ENCODE measurements at places on chromosomes 4 and X.

GRCh38 chr4:152356428-152357034 lies 179.4 kb downstream of the FBXW7 start:
- no peak for DNase-seq

DNA sequence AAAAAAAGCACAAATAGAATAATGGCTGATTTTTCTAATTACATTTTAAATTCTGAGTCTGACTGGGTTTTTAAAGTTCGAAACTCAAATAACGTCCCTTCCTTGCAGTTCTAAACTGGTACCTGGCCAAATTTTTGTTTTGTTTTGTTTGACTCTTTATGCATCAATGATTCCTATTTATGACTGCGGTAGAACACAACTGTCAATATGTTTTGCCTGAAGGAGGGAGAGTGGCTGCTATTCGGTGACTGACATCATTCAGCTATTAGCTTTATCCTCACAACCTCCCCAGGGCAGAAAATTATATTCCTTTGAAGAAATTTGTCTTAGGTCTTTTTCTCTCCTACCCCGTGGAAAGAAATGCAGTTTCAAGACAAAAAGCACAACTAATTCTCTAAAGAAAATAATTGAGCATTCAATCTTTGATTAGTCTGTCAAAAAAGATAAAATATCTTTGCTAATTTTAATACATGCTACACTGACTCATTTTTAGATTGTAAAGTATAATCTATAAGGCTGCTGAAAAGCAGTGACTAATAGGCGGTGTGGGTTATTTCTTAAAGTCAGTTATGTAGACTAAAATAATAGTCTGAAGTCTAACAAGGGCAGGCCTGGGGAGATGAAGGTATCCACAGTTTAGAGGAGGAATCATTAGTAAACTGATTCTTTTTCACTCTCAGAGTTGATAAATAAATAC lies 61.9 kb downstream of the TMEM150C start:
- DNase-seq, result no peak

DNA sequence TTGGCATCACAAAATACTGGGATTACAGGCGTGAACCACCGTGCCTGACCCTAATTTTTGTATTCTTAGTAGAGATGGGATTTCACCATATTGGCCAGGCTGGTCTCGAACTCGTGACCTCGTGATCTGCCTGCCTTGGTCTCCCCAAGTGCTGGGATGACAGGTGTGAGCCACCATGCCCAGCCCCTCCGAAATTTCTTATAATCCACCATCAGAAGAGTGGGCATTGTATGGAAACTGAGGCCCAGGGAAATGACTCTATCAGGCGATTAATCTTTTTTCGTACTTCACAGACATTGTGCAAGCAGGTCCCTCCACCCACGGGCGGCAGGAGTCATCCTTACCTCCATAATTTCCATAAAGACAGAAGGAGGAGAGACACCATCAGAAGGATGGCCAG lies 16.0 kb downstream of the CRLF2 start:
- no peak for DNase-seq

DNA sequence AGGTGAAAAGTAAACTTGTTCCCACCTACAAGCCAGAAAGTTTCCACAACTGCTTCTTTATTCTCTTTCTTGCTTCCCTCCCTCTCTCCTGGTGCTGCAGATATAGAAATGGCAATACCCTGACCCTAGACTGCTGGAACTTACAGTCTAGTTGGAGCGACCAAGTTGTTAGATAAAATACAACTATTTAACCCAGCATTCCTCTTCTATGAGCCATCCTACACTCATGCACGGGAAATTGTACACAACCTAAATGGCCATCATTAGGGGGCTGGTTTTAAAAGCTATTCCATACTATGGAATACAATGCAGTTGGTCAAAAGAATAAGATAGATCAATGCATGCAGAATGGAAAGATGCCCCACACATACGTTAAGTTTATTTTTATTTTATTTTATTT lies 41.1 kb downstream of the PJA1 start:
- no peak for DNase-seq

- no peak for DNase-seq
These were observed 28.5 kb downstream of the SLC25A4 start for GRCh38 chr4:185171373-185172071.

DNA sequence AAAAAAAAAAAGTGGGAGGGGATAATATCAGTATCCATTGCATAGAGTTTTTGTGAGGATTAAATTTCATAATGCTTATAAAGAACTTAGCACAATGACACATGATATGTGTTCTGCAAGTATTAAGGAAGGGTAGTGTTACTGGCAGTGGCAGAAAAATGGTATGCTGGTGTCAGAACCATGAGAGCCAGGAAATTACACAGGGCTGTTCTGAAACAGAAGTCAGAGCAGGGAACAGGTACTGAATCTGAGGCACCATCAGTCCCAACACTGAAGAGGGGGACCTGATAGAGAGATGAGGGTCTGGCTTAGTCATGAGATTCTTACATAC lies 601.1 kb upstream of the GRIA3 start:
- no peak for DNase-seq

GRCh38 chr4:88718098-88718497 lies 20.5 kb upstream of the NAP1L5 start:
- DNase-seq, result no peak

DNA sequence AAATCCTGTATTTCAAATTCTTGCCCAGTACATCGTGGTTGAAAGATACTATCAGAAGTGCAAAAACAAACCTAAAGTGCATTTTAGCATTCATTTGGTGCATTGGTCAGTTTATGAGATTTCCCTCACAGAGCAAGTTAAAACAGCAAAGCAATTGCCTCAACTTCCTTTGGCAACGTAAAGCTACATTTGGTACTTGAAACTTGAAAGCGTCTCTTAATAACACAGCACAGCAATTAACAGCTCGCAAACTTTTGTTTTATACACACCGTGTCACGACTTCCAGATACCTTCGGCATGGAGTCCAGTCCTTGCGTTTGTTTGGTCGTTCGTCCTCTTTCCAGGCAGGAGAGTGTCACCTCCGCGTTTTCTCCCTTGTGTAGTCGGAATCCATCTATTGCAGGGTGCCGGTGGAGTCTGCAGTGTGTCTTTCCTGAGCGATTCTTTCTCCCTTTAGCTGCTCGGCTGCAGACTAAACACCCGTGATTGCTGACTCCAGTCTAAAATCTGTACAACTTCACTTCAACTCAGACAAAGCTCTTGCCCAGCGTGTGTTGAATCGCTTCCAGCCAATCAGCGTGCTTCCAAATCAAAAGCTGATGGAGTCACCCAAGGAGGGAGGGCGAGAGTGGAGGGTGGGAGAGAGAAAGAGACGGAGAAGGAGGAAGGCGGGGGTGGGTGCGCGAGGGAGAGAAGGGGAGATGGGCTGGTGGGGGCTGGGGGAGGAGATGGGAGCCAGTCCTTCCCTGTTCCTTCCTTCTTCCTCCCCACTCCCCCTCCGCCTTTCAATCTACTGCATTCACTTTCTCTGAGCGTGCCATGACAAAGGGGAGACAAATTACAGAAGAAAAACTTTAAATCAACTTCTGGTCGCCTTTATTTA lies at the start of gene PCDH18:
PCDH18 (minus strand) TSS at position 509 of the 883 bp plus-strand sequence; CDS start at position 103, 406 bp downstream.
- DNase-seq, result peak; percentile 97

DNA sequence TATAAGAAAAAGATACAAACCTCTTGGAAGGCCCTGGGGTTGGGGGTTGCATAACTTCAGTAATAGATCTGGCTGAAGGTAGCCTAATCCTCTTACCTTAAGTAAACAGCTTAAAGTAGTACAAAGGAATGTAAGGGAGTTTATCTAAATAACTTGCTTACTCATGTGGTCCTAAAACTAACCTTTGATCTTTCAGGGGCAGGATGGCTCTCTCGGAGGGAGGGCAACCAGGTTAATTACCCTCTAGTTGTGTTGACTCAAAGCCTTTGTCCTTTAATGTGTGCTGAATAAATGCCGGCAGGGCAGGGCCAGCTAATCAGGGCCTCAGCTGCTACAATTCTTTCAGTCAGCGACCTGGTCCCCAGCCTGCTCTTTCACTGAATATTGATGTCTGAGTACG lies 822.0 kb upstream of the SLIT2 start:
- no peak for DNase-seq

DNA sequence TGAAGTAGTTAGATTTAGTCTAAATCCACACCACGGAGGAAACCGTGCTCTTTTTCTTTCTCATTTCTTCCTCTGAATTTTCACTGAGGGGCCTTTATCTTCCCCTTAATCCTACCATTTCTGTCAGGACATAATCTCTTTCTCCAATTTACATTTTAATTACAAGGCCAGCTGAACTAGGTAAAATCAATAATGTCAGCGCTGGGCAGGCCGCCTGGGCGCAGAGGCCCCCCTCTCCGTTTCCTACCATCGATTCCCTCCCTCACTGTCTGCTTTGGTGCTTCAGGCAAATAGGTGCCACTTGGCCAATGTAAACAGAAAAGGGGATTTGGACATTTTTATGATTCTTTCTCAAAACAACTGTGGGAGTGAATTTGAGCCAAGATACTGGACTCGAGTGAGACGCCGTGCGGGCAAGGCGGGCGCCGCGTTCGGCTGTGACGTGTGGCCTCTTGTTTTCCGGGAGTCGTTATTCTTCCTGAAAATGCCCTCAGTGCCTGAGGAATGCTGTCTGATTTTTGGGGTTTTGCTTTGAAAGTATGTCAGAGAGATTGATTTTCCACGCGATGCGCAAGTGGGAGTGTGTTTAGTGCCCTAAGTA lies 22.6 kb downstream of the UVSSA start:
- DNase-seq, result no peak

DNA sequence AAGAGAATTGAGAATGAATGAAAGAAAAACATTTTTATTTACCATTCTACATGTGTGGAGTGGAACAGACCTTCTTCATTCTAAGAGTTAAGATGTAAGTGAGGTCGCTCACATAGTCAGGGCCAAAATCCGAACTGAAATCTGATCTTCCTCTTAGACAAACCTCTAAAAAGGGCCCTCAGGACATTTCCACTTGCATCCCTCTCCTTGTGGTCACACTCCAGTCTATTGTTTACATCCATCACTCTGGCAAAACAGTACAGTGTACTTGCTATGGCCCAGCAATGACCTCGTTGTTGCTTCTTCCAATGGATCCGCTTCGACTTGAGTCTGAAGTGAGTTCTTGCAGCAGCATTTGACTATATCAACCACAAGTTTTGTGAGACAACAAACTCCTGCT lies 54.2 kb downstream of the MOSPD2 start:
- DNase-seq, result no peak

DNA sequence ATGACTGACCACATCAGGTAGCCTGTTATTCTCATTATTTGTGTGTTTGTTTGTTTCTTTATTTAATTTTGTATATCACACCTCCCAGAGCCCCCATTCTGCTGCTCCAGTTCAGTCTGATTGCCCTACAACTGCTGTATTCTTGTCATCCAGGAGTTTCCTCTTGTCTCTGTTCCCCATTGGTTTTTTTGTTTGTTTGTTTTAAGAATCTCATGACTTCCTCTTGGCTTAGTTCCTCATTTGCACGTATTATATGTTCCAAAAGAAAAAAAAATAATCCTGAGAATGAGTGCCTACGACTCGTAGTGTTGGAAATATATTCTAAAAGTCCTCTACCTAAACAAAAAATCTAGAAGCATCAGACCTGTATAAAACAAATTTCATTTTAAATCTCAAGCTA lies 142.3 kb upstream of the SLIT2 start:
- DNase-seq, result no peak

GRCh38 chr4:78799551-78800495 lies 23.7 kb downstream of the BMP2K start:
- DNase-seq, result no peak

- DNase-seq, result no peak
These were observed 165.6 kb downstream of the AREG start for GRCh38 chr4:74610491-74610890.

GRCh38 chr4:101014417-101014816 lies 332.9 kb downstream of the PPP3CA start:
- DNase-seq, result no peak

DNA sequence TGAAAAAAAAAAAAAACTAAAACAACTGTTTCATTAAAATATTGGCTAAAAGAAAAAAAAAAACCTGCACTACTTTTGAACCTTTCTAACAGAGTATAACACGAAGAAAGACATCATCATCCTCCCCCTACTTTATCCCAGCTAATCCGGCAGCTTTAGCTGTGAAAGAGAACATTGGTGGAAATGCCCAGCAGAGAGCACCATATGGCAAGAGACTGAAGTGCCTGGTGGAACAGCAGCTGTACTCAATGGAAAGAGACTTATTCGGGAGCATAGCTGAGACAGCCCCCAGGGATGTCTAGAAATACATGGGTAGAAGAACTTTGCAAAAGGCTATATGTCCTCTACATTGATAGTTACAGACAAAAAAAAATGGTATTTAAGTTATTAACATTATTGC lies 30.3 kb downstream of the STPG2 start:
- DNase-seq, result peak; percentile 1

- DNase-seq, result no peak
These were observed 24.8 kb downstream of the ZFYVE28 start for GRCh38 chr4:2393353-2394270.

- DNase-seq, result no peak
These were observed 352.6 kb upstream of the FAM241A start for GRCh38 chr4:111792632-111793031.

DNA sequence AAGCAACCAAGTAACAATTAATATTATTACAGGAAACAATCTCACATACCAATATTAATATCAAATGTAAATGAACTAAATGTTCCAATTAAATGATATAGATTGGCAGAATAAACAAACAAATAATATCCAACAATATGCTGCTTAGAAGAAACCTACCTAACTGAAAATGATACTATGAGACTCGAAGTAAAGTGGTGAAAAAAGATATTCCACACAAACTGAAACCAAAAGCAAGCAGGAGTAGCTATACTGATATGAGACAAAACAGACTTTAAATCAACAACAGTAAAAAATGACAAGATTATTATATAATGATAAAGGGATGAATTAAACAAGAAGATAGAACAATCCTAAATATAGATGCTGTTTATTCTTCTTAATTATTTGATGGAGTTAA lies 140.1 kb downstream of the SPANXN4 start:
- no peak for DNase-seq

All from GM04504 (cell line).